Testis (tissue), 5 donors: ENCODE measurements at places on chromosomes 16 and 17. TPM values are rescaled to one million over a fixed set of nuclear protein-coding genes. Genes with fewer than 3 reads are reported as not detected.

GRCh38 chr17:65902155-65902554 is 289.8 kb downstream of the CEP112 start:
- H3K27me3 ChIP-seq, result no peaks in the 10 kb centered on the region
- H3K4me3 ChIP-seq, result no peak overlapping the region
- no peak for DNase-seq
- H3K36me3 ChIP-seq, result no peaks in the 10 kb centered on the region
- no peaks in the 10 kb centered on the region for H3K4me1 ChIP-seq

GRCh38 chr16:68642436-68643101 is 2.5 kb upstream of the CDH3 start:
- DNase-seq, result peak; percentile 28
- no peak overlapping the region for H3K4me3 ChIP-seq
- peaks cover 11% of the 10 kb centered on the region for H3K4me1 ChIP-seq
- no peaks in the 10 kb centered on the region for H3K27me3 ChIP-seq

DNA sequence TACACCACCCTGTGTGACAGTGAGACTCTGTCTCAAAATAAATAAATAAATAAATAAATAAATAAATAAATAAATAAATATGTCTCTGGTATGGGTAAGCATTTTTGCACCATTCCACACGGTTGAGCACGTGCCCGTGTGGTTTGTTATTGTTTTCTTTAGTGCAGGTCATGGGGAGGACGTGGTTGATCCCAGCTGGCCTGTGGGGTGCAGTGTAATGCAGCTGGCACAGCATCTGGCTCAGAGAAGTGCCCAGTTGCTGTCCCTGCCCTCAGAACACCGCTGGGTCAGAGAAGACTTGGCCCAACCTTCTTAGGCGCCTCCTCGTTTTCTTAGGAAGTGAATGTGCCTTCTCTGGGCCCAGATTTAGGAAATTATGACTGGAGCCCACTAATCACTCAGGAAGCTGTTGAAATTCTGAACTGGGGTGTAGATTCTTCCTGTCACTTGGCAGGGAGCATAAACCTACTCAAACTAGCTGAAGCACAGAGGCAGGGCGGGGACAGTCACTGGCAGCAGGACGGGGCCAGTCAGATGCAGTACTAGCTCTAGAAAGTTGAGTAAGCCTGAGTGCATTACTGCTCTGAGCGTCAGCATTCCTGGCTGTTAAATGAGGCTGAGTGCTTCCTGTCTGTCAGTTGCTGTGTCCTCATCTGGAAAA is 85.9 kb downstream of the SNX29 start:
- DNase-seq, result peak; percentile 50
- no peak overlapping the region for H3K4me3 ChIP-seq
- H3K36me3 ChIP-seq, result no peaks in the 10 kb centered on the region
- no peaks in the 10 kb centered on the region for H3K27me3 ChIP-seq
- H3K27ac ChIP-seq, result no peak overlapping the region
- no peaks in the 10 kb centered on the region for H3K4me1 ChIP-seq

- H3K4me1 ChIP-seq, result no peaks in the 10 kb centered on the region
- no peak for DNase-seq
- H3K27me3 ChIP-seq, result no peaks in the 10 kb centered on the region
Observed at GRCh38 chr17:47266782-47267181, 13.2 kb downstream of the ITGB3 start.

DNA sequence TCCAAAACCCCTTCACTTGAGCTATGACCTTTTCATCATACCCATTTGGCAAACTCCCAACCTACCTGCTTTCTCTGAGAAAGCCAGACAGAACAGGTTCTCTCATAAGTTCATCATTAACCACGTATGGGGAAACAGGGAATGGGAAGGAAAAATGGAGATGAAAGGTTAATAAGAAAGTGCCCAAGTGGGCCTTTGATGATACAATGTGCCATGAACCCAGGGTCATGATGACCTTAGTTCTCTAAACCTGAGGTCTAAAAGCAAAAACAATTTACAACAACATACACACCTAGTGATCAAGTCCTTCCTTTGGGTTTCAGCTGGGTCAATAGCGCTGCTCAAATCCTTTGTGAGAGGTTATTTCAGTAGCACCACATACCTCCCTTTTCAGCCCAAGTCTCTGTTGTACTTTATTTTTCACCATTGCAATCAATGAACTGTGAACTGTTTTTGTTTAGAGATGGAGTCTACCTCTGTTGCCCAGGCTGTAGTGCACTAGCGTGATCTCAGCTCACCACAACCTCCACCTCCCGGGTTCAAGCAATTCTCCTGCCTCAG is 14.5 kb upstream of the RANGRF start:
- H3K27me3 ChIP-seq, result no peaks in the 10 kb centered on the region
- H3K27ac ChIP-seq, result no peak overlapping the region
- H3K4me1 ChIP-seq, result peaks cover 6% of the 10 kb centered on the region
- DNase-seq, result no peak
- H3K36me3 ChIP-seq, result no peaks in the 10 kb centered on the region

GPRC5C gene
- polyA plus RNA-seq, result 14.1 TPM

TBC1D3I gene
- 13.1 TPM for polyA plus RNA-seq

NOD2 gene
- polyA plus RNA-seq, result 1.7 TPM

METTL23 gene
- 122 TPM for polyA plus RNA-seq

TBC1D3B gene
- polyA plus RNA-seq, result 21.0 TPM

CSH2 gene
- polyA plus RNA-seq, result not detected
